Cerebellar cortex (tissue), 1 donor: ENCODE measurements at places on chromosomes 5 and 9.

- DNase-seq: peak; percentile 88
Measured at GRCh38 chr9:94867281-94867841, 140.9 kb downstream of the AOPEP start.

- DNase-seq: no peak
Measured at GRCh38 chr9:116027511-116027910, 126.1 kb upstream of the PAPPA start.

DNA sequence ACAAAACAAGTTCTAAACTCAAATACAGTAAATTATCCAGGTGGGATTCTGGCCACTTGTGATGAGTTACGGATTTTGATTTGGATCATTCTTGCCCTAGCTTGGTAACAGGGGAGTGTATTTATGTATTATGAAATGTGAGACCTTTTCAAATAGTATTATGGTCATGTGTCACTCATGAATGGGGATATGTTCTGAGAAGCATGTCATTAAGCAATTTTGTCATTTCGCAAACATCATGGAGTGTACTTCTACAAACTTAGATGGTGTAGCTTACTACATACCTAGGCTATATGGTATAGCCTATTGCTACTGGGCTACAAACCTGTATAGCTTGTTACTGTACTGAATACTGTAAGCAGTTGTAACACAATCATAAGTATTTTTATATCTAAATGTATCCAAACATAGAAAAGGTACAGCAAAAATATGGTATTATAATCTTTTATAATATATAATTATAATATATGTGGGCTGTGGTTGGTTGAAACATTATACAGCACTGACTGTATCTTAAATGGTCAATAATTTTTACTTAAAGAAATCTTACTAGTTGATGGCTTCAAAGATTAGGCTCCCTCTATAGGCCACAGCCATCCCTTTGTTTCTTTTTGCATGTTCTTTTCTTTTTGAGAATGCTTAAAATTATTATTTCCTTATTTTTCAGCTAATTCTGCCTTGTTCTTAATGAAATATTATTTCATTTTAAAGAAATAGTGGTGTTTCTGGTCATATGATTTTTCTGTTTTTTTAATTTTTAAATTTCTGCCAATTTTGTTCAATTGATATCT, 128.4 kb downstream of the MAST4 start:
- no peak for DNase-seq

GRCh38 chr9:123999661-124000060, 11.9 kb upstream of the LHX2 start:
- no peak for DNase-seq

- no peak for DNase-seq
Measured at GRCh38 chr9:117739624-117740347, 35.6 kb downstream of the TLR4 start.

GRCh38 chr5:15574806-15575325, 74.9 kb downstream of the FBXL7 start:
- no peak for DNase-seq

- peak; percentile 85 for DNase-seq
Measured at GRCh38 chr9:34500623-34501267, 22.0 kb downstream of the ENHO start.

DNA sequence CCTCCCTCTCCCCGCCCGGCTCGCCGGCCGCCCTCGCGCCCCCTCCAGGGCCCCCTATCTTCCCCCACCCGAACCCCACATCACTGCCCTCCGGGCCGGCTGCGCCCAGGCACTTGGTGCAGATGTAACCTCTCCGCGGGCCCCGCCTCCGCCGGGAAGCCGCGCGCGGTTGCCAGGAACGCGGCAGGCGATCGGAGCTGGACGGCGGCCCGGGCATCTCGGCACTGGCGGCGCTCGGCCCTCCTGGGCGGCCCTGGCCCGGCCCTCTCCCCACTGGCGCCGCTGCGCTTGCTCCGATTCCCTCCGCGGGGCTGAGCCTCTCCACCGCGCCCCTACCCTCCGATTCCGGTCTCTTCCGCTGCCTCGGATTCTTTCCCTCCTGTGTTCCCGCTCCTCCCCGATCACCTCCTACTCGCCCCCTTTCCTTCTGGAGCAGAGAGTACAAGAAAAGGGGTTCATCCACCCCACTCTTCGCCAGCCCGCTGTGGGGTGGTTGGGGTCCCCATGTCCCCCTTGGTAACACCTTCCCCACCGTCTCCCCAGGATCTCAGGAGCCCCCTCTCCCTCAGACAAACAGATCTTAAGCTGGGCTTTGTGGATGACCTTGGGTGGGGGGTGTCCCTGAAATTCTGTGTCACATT, 70.6 kb downstream of the C9orf50 start:
- DNase-seq: peak; percentile 60

DNA sequence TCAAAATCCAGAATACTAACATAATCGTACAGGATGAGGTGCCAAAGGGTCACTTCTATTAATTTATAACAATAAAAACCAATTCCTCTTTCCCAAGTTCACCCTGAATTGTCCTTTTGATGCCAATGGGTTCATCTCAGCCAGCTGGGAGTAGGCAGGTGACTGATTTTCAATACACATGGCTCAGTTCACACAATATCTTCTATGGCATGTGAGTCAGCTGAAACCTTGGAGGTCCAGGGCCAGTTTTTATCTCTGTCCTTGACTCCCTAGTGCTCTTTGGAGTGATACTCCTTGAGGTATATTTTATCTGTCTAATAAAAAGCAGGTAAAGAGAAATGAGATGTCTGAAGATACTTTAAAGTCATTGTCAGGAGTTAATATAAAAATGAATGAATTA, 186.6 kb downstream of the SMC2 start:
- no peak for DNase-seq

DNA sequence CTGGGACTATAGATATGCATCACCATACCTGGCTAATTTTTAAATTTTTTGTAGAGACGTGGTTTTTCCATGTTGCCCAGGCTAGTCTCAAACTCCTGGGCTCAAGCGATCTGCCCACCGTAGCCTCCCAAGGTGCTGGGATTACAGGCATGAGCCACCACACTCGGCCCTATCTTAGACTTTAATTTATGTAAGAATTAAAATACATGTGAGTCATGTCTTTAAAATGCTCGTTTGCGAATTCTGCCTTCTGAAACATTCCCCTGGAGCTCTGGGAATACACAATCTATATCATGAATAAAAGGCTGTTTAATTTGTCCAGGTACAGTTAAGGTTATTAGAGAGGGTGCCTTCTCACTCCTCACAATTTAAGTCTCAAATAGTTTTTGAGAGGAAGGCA, 32.8 kb downstream of the RHOBTB3 start:
- no peak for DNase-seq

- DNase-seq: no peak
Measured at GRCh38 chr9:8428389-8428788, 628.8 kb upstream of the DMAC1 start.

- no peak for DNase-seq
Measured at GRCh38 chr9:16363073-16363781, 507.2 kb downstream of the BNC2 start.

DNA sequence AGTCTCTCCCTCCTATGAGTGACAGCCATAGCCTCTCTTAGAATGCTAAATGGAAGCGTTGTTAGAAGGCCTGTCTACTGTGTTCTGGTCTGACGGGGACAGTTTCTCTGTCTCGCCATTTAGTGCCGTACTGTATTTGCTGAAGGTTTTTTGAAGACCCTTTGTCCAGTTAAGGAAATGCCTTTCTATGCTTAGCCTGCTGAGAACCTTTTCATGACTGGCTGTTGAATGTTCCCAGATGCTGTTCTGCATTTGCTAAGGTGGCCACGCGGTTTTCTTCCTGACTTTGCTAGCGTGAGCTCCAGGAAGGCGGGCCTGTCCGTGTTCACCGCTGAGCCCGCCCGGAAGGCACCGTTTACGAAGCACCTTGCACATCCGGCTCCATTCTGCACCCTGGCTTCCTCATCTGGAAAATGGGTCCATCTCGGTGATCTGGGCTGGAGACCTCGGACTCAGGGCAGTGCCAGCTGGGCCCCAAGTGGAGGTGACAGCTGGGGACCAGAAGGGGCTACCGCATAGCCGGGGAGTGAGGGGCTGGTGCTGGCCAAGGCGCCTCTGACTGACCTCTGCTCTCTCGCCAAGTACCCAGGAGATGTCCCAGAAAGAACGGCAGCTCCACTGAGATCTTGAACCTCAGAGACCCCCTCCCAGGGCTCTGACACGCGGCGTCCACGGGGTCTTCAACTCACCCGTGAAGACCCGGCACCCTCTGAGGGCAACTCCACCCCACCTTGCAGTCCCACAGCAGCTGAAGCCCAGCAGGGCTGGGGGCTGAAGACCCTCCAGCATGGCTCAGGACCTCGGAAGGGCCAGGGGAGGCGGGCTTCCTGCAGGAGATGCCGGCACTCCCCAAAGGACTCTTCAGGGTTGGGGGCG, 52.5 kb upstream of the NKD2 start:
- no peak for DNase-seq

DNA sequence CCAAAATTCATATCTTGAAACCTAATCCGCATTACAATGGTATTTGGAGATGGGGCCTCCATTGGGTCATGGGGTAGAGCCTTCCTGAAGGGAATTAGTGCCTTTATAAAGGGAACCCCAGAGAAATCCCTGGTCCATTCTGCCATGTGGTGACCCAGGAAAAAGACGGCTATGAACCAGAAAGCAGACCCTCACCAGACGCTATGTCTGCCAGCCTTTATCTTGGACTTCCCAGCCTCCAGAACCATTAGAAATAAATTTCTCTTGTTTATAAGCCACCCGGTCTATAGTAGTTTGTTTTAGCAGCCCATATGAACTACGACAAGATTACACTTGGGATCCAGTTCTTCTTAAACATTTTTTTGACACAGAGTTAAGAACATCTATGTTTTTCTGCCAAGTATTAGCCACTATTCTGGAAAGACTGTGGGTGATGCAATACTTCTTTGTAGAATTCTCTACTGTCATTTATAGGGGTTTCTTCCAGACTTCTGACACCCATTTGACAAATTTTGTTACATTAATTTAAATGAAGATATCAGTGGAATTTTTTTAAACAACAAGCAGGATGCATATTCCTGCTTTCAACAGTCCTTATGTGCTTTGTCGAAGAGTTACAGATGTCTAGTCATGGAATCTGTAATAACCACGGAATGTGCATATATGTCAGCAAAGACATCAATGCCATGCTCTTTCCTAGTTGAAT, 572.4 kb downstream of the NR2F1-AS1 start:
- DNase-seq: no peak
